MG63 (cell line): ENCODE measurements at places on chromosomes 6 and 20. TPM values are rescaled to one million over a fixed set of nuclear protein-coding genes. Genes with fewer than 3 reads are reported as not detected.
A peak's percentile ranks its signal among the peaks of the same experiment; 100 is the strongest.

GRCh38 chr6:137849981-137850714 is 16.9 kb upstream of the TNFAIP3 start:
- no peak for DNase-seq

DNA sequence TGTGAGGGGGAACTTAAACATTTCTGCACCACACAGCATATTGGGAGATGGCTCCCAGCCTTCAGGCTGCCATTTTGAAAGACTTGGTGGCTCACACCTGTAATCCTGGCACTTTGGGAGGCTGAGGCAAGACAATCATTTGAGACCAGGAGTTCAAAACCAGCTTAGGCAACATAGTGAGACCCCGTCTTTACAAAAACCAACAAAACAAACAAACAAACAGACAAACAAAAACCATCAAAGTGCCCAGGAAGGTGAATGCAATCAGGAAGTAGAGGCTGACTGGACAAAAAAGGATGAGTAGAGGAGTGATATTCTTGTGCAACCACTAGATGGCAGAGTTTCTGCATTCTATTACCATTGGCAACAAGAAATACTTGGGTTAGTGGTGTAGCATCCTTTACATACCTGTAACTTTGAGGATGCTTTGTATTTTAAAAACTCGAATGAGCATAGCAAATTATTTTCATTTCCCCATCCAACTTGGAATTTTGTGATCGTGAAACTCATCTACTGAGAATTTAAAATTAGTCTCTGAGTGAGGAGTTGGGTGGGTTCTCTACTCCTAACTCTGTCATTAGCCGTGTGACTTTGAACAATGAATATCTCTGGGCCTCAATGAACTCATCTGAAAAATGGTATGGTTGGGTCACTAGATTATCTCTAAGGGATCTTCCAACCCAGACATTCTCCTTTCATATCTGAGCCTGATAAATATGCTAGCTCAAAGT is 84.4 kb downstream of the CRYBG1 start:
- DNase-seq: no peak

DNA sequence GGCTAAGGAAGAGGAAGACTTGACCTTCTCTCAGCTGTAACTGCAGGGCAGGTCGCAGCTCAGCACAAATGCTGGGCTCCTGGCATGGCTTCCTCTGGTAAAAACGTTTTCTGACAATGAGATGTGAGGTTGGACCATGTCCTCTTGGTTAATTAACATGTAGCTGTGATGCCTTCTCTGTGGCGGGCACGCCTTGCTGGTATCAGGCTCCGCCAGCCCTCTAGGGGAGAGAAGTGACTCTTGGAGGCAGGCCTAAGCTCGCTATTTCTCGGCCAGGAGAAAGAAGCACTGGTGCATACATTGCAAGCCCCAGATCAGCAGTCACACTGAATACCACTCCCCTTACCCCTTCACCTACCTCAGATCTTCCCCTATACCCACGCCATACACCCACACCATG is 65.0 kb downstream of the QRSL1 start:
- DNase-seq: no peak

GRCh38 chr6:37029249-37029971 is 24.0 kb downstream of the FGD2 start:
- DNase-seq: peak; percentile 87

LTV1 gene
- total RNA-seq: 41.6 and 59.7 TPM in 2 replicates

ZNF165 gene
- total RNA-seq: 0.49 TPM in 1 of 2 replicates, not detected in the other

CST3 gene
- 61.5 and 148 TPM in 2 replicates for total RNA-seq

TINAG gene
- not detected in 2 replicates for total RNA-seq

CD40 gene
- total RNA-seq: not detected in 2 replicates

C6orf132 gene
- 0.07 and 0.17 TPM in 2 replicates for total RNA-seq
